ENCODE measurements at places on chromosomes 6 and 20.

DNA sequence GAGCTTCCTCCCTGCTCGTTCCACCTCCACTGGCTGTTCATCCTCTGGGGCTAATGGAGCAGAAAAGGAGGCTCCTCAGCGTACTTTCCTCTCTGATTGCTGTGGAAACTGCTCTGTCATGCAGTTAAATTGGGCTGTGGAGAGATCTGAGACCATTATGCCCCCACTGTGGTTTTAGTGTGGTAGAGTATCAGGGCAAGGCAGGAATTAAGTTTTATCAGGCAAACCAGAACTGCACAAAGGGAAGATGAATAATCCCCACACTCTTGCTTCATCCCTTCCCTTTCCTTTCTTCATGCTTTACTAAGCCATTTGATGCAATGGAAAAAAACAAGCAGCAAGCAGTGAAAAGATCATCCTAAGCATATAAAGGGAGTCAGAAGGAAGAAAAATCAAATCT is 11.9 kb upstream of the ME1 start:
- DNase-seq, result no peak

DNA sequence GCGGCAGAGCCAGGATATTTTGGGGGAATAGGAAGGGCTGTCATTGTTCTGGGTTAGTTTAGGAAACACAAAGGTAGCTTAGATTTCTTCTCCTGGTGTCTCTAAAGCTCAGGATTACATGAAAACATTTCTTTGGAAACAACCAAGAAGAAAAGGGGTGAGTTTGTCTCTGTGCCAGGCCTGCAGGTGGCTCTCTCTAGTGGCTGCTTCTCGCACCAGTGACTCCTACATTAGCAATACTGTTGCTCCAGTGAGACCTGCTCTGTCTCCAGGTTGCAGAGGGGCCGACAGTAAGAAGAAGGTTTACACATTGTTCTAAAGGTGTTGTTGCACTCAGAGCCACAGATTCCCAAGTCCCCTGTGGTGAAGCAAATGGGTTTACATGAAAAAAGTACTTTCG is 104.6 kb upstream of the GLP1R start:
- DNase-seq, result no peak

DNA sequence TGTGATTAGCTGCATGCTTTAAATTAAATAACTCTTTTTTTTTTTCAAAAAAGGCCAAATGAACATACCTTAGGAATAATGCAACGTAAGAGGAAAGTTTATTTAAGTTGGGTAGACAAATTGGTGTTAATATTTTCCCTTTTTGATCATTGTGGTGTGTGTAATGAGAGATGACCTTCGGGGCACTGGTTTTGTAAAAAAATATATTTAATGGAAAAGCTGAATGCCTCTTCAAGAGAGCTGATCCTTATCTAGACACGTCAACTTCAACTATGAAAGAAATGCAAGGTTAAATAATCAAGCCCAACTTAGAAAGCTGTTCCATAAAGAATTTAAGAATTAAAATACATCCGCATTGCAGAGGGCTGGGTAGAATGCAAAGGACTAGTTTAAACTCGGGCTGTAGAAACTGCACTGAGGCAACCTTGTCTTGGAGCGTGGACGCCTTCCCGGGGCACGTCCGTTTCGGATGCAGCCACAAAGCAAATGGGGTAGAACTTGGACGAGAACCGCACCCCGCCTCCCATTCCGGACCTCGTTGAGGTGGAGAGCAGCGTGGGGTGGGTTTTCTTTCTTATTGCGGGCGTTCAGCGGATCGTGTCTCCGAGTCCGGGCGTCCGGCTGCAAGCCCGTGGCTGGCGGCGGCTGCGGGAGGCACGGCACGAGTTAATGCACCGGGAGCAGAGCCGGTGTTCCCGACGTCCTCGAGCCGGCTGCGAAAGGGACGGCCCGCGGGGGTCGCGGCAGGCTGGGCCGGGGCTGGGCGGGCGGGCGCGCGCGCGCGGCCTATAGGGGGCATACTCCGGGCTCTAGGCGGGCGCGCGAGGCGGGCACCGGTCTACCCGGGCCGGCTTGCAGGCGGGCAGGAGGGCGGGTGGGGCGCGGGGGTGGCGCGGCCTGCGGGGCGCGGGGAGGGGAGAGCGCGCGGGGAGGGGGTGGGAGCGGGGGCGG is 1.9 kb downstream of the JARID2 start:
- DNase-seq, result peak; percentile 77

- DNase-seq, result no peak
These were observed 136.9 kb downstream of the TBC1D7 start for GRCh38 chr6:13191461-13191860.

All from sciatic nerve (tissue), 2 donors.